ENCODE measurements at places on chromosomes 7 and 10.

DNA sequence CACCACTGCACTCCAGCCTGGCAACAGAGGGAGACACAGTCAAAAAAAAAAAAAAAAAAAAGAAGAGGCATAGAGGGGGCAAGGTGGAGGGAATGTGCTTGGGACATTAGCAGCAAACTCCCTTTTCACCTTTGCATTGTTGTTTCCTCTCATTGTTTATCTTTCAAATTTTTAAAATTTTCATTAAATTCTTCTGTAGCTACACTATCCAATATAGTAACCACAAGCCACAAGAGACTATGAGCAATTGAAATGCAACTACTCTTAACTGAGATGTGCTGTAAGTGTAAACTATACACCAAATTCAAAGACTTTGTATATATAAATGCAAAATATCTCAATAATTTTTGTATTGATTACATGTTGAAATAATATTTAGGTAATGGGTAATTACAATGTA lies 43.4 kb downstream of the EBLN1 start:
- DNase-seq, result no peak

- no peak for DNase-seq
Observed at GRCh38 chr7:130458257-130458656, 17.4 kb upstream of the CEP41 start.

DNA sequence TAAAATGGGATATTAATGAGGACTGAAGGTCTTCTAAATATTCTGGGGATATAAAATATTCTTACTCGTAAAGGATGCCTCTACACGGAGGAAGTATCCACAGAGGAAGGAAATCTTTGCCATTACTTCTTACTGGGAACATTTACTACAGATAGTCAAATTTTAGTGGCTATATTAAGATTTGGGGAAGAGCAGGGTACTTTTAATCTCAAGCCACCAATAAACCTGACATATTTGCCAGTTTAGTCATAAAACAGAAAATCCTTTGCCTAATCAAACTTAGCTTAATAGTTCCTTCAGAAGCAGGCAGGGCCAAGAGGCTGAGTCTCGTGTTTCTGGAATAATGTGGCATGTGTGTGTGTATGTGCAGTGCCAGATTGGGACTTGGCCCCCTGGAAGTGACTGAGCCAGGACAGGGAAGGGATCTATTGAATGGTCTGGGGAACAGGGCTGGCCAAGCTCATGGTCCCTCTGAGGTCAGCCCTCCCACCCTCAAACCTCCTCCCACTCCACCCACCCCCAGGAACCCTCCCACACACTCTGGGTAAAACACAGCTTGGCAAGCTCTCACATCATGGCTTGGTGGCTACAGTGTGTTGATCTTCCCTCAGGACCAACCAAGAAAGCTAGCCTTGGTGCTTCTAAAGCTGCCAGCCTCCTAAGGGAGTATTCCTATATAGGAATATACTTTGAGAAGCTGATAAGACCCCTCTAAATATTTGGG lies 1.6 kb upstream of the PIK3CG start:
- no peak for DNase-seq

GRCh38 chr7:45525057-45525456 lies 49.1 kb upstream of the ADCY1 start:
- DNase-seq, result no peak

Data from astrocyte of the spinal cord (primary cell).